ENCODE measurements at places on chromosomes 2 and 18.

- DNase-seq = no peak
These were observed 34.2 kb upstream of the GPC1 start for GRCh38 chr2:240401308-240401707.

GRCh38 chr2:57190007-57190406 is 856.6 kb upstream of the VRK2 start:
- DNase-seq = no peak

DNA sequence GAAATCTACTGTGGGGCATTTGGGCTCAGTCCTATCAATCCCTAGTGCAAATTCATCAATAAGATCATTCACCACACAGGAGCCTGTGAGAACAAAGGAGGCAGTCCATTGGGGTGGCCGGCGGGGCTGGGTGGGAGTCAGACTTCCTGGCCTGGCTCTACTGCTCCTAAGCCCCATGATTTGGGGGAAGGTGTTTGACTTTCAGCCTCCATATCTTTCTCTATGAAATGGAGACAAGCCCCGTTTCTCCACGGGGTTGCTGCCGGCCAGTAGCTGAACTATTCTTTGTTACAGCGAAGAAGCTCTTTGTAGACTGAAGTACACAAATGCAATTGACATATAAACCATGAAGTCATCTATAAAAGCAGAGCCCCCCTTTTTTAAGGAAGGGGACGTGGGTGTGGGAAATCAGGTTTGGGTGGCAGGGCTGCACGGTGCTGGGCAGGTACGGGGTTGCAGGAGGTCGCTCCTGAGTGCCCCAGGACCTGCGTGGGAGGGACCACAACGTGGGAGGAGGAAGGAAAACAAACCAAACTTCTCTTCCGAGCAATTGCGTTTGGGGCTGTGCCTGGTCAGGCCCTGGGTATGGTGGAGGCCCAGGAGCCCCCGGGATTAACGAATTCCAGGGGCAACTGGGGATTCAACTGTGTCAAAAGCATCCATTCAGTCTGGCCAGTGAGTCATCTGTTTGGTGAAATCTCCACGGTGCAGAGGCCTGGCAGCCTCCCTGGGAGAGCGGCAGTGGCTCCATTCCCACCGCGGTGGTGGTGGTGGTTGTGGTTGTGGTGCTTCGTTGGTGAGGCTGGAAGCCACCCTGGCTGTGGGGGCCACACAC is 18.2 kb downstream of the FBLN7 start:
- peak; percentile 44 for DNase-seq

DNA sequence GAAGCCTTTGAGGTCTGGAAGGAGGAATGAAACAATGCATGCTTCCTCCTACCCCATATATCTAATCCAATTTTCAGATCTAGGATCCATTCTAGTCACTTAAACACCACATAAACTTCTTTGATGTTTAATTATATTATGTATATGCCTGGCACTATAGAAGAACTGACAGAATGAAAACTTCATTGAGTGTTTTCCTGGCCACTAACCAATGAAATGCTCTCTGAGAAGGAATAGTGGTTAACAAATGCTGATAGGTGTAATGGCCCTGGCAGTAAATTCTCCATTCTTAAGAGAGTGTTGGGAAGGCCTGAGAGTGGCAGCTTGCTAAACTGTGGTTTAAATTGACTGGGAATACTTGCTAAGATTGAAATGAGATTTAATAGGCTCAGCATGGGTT is 710.0 kb downstream of the LRRTM4 start:
- no peak for DNase-seq

GRCh38 chr2:65326276-65326675 is 98.6 kb downstream of the ACTR2 start:
- DNase-seq = no peak

- no peak for DNase-seq
These were observed 37.3 kb downstream of the DARS1 start for GRCh38 chr2:135948141-135948540.

DNA sequence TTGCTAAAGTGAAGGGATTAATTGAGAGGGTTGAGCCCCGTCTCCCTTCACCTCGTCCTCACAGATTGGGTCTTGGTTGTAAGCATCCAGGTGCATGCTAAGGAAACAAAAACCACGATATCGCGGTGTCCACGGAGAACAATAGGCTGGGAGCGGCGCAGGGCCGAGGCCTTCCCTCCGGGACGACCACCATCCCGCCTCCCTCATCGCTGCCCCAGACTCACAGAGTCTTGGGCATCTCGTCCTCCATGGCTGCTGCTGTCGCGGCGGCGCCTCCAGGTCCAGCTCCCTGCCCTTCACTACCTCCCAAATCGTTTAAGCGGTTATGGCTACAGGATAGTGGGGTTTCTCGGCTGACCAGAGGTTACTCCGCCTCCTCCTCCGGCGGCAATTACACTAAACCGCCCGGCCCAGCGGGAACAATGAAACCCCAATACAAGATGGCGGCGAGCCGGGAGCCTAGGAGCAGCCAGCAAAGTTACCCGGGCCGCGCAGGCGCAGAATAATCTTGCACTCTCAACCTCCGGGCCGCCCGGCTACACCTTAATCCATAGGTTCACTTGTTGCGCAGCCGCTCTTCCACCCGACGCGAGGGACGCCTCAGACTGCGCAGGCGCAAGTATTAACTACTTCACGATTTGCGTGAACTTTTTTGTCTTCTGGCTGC is at the start of gene TIA1:
Gene TIA1, minus strand, starts transcription at position 448 of the 667 bp plus-strand sequence. Its CDS starts 198 bp downstream, at position 250.
- DNase-seq = peak; percentile 99

- DNase-seq = no peak
These were observed 144.9 kb upstream of the LHCGR start for GRCh38 chr2:48900321-48901014.

DNA sequence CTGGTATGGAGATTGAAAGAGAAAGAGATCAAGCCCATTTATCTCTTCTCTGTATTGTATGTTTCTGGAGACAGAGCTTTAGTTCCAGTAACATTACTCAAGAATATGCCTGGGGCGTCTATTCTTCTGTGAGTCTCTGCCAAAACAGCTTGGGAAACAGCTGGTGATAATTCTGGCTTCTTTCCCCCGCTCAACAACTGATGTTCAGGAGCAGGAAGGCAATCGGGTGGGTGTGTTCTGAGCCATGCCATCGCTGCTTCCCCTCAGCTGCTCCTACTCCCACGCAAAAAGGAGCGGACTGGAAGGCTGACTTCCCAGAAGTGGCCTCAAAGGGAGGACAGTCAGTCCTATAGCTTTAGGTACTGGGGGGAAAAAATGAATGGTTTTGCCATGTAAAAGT is 695.1 kb downstream of the PLCL1 start:
- no peak for DNase-seq

DNA sequence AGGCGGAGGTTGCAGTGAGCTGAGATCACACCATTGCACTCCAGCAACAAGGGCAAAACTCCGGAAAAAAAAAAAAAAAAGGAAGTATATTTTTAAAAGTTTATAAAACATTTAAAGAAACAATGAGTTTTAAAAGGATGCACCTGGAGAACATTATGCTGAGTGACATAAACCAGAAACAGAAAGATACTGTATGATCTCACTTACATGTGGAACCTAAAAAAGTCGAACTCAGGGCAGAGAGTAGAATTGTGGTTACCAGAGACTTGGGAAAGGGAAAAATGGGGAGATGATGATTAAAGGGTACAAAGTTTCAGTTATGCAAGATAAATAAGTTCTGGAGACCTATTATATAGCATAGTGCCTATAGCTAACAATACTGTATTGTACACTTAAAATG is 52.8 kb upstream of the RTN4 start:
- DNase-seq = no peak

Measured in activated CD4-positive, alpha-beta T cell treated with anti-CD3 and anti-CD28 coated beads, Interleukin-2, amount 50 U/mL, for 1 hour (primary cell).